ENCODE measurements at places on chromosomes 4 and X.

- no peak for DNase-seq
Measured at GRCh38 chr4:34289489-34289888, 1954.8 kb downstream of the ARAP2 start.

DNA sequence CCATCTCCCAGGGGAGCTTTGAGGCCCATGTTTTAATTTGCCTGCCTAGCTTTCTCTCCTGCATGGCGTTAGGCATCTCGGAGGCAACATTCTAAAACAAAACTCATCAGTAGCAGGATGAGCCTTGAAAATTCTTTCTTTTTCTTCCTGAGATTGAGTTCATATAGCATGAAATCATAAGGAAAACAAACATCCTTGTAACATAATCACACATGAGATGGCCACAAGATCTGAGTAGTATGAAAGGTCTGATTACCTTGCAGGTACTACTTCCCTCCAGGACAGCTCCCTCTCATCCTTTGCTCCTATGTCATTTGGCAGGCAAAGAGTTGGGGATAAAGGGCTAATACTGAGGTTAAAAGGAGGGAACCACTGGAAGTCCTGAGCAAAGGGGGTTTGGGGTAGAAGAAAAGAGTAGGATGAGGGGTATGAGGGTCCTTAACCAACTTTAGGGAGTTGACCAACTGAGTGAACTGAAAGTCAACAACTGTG, 37.5 kb upstream of the CXCL8 start:
- no peak for DNase-seq

- no peak for DNase-seq
Measured at GRCh38 chr4:130035391-130035790, 939.4 kb downstream of the C4orf33 start.

- DNase-seq = no peak
Measured at GRCh38 chrX:16558489-16558888, 91.5 kb upstream of the S100G start.

- DNase-seq = no peak
Measured at GRCh38 chr4:19650903-19651864, 600.5 kb upstream of the SLIT2 start.
